Stimulated activated CD8-positive, alpha-beta memory T cell treated with anti-CD3 and anti-CD28 coated beads, Interleukin-7, amount 100 ng/mL, for 1 hour (primary cell): ENCODE measurements at places on chromosomes 11 and 22.

- DNase-seq, result no peak
Measured at GRCh38 chr22:39728236-39728860, 157.8 kb downstream of the CACNA1I start.

GRCh38 chr11:7523416-7524210 lies 9.8 kb downstream of the PPFIBP2 start:
- DNase-seq, result no peak

- no peak for DNase-seq
Measured at GRCh38 chr11:66556086-66556485, 9.4 kb downstream of the ACTN3 start.

DNA sequence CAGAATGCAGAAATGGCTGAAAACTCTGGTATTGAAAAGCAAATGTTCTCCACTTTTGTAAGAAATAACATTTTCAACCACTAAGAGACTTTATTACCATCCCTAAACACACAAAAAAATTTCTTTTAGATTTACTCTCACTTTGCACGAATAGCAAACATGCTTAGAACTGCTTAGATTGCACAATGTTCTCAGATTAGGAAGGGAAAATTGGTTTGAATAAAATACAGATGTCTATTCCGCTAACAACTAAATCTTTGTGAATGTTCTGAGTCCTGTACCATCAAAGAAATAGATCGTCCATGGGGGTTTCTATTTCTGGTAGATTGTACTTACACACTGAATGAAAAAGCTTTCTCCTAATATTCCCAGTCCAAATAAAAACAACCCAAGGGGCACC lies 40.1 kb downstream of the BDNF start:
- no peak for DNase-seq

DNA sequence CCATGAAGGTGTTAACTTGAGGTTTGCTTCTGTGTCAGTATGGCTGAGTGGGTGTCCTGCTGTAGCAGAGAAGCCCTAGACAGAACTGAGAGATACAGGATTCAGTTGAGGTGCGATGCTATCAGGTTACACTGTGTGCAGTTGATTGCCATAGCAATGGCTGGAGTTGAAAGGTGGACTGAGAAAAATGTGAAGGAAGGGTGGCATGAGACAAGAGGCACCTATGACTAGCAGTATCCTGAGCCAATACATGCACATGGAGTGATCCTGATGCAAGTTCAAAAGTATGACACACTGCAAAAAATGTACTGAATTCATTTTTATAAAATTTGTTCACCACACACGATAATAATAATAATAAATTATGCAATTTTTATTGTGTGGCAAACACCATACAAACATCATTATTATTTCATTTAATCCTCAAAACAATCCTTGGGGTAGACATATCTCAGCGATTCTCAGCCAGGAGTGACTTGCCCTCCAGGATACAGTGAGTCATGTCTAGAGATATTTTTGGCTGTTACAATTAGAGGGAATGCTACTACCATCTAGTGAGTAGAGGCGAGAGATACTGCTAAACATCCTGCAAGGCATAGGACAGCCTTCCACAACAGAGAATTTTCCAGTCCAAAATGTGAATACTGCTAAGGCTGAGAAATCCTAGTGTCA lies 3.9 kb upstream of the PIWIL4 start:
- DNase-seq, result no peak

- no peak for DNase-seq
Measured at GRCh38 chr11:133228471-133229329, 303.6 kb downstream of the OPCML start.

- DNase-seq, result no peak
Measured at GRCh38 chr11:33920838-33921613, 29.1 kb upstream of the LMO2 start.

- no peak for DNase-seq
Measured at GRCh38 chr22:22553735-22554586, 5.1 kb downstream of the PRAME start.

DNA sequence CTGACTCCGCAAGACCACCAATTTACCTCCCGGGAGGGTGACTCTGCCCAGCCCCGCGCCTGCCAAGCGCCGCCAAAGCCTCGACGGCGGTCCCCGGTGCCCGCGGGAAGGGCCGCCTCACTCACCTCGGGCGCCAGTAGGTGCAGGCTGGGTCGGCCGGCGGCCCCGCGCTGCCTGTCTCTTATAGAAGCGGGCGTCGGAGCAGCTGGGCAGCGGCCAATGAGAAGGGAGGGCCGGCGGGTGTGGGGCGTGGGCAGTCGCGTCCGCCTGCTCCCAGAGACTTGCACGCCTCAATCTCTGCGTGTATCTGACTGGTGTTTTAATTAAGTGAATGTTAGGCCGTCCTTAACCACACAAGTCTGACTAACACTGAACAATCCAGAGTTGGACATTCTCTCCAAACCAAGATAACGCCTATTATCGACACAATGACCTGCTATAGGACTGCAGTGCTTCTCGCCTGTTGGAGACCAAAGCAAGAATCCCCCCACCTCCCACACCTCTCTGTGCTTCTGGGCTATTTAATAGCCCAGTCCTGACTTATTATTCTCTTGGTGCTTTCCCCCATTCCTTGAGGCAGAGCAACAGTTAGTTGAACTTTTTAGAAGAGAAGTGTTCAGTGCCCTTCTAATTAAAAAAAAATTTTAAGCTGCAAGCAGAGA lies at the start of gene TPH1:
TSS of gene TPH1 (minus strand) at position 154 of the 662 bp plus-strand sequence. CDS start 5,507 bp downstream, outside the sequence.
- no peak for DNase-seq

- no peak for DNase-seq
Measured at GRCh38 chr11:65427691-65428577, 5.3 kb downstream of the NEAT1 start.

DNA sequence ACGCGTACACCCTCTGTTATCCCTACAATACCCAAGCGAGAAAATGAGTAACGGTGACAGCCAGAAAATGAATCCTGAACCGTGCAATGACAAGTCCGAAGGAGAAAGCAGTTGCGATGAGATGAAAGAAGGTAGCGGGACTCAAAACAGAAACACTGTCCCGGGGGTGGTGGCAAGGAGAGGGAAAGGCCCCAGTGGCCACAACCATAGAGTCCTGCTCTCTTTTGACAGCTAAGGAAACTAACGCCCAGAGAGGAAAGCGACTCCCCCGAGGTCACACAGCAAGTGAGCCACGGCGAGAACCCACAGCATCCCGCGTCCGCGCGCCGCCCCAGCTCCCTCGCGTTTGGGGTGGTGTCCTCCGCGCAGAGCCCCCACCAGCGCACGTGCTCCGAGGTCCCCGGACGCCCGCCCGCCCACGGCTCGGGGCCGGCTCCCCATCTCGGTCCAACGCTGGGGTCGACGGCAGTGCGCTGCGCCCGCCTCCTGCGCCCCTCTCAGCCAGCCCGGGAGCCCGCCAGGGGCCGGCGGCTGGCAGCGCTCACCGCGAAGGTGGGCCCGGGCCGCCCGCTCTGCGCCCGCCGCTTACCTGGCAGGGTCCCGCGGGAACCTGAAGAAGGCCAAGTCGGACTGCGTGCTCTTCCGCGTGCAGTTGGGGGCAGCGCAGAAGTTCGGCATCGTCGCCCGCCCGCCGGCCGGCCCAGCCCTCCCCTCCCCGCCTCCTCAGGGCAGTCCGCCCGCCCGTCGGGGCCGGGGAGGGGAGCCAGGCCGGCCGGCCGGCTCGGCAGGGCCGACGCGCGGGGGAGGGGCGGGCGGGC lies 564 bp downstream of the THAP12 start:
- DNase-seq, result peak; percentile 19

GRCh38 chr11:124878759-124879492 lies 13.7 kb downstream of the ROBO3 start:
- no peak for DNase-seq

GRCh38 chr11:129041611-129042018 lies 98.9 kb upstream of the TP53AIP1 start:
- DNase-seq, result no peak

DNA sequence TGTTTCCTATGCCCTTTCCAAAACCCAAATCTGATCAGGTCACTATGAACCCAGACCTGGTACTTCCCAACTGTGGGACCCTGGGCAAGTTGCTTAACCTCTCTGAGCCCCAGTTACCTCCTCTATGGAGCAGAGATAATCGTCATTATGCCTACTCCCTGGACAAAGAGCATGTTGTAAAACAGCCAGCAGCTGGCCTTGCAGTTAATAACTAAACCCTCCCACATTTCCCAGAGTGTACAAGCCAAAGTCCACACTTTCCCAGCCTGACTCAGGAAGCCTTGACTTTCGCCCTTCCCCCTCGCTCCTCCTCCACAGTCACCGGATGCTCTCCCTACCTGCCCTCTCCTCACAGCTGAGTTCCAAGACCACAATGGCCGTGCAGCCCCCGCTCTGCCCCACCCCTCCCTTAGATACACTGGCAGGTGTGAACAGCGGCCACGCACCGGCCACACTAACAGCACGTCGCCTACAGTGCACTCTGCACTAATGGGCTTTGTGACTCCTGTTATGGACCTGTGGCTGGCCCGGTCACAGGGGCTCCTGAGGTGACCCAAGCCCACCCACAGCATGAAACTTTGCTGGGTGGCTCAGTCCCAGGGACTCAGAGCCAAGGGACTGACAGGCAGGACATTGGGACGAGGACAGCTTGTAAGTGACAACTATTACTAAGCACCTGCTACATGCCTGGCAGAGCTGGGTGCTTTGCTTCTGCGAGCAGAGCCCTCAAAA lies 15.6 kb upstream of the MFNG start:
- DNase-seq, result no peak

DNA sequence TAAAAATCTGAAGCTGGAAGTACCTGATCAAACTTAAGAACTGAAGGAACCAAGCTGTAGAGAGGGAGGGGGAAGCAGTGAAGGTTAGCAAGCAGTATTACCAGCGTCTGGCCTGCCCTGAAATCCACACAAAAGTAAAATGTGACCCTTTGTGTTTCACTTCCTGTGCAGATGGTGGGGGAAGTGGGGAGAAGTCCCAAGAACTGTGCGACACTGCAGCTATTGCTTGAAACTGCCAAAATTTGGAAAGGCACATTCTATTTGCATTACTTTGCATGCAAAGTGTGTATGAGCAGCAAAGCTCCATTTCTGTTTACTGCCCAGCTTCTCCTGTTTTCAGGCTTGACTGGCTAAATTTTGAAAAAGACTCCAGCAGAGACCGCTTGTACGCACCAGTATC lies 72.1 kb upstream of the BMAL1 start:
- no peak for DNase-seq

GRCh38 chr11:72472765-72473164 lies 38.4 kb upstream of the CLPB start:
- DNase-seq, result no peak

DNA sequence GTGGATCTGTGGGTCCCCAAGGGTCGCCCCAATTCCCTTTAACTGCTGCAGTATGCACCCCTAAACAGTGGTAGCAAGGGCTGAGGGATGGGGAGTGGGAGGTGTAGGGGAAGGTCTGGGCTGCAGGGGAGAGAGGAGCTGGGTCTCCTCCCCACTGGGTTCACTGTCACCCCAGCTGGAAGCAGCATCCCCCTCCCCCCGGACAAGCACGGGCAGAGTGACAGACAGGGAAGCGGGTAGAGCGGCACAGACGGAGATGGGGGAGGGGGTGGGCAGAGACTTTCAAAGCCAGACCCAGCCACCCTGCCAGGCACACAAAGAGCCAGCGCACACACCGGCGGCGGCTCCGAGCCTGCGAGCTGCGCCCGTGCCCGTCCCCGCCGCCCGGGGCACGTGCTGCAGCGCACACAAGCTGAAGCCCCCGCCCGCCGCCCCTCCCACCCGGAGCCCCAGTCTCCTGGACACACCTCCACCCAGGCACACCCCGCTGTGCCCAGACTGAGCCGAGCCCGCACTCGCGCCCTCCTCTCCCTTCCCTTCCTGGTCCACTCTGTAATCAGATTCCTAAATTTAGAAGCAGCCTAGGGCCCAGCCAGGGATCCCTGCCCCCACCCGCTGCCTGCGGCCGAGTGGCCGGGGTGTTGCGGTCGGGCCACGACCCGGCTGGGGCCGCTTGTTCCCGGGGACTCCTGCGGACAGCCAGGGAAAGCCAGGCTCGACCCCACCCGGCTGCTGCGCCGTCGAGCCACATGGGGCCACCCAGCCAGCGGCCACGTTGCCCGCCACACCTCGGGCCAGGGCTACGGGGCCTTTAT lies 935 bp upstream of the RCOR2 start:
- DNase-seq, result no peak

DNA sequence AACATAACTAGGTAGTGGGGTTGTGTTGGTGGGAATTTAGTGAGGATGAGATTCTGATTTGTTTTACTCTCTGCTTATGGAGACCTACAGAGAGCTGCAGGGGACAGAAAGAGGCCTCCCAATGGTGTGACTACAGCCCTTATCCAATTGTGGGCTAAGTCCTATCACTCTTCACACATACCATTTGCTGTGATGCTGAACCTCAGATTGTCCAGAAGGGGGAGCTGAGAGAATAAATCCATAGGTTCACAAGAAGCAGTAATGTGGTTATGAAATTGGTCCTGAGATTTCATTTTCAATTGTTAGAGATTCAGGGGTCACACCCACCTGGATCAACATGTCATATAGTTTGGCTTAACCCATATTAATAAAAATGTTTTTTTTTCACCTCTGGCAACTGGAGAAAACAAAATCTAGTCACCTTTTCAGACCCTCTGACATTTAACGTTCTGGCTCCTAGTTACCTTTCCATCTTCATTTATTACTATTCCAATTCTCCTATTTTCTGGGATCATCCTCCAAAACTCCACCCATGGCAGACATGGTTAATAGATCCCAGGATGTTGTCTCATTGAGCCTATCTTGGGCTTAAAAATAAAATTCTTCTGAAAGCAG lies 53.3 kb upstream of the PTPN5 start:
- no peak for DNase-seq

DNA sequence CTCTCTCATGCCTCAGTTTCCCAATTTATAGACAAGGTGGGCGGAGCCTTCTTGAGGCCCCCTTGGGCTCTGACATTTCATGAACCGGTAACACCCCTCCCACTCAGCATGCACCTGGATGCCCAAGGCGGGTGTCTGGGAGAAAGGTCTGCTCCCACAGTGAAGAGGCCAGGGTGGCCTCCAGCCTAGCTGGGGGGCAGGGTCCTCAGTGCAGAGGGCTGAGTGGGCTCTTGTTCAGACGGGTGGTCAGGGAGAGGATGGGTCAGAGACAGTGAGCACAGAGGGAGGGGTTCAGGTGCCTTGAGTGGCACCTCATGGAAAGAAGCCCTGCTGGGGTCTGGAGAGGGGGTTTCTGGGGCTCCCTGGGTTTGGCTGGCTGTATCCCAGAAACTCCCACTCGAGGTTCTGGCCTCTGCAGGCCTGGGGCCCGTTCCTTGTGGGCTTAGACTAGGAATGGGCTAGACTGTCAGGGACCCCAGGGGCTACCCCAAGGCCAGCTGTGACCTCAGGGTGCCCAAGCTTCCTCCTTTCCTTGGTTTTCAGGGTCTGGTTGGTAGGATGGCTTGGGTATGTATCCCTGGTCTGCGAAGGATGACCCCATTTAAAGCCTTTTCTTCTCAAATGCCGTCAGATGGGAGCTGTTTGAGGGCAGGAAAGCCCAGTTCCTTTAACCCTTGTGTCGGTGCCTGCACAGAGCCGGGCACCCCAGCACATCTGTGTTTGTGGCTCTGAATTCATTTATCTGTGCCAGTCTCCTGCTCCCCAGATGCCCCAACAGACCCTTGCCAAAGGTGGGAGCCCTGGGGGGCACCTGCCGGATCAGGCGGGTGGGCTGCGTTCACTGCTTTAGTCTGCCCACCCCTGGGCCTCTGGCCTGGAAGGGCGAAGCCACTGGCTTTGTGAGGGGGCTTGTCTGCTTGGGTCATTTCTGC lies 1.2 kb downstream of the SYNGR1 start:
- no peak for DNase-seq

- no peak for DNase-seq
Measured at GRCh38 chr11:58067685-58068084, 36.9 kb downstream of the OR6Q1 start.
